Left renal cortex interstitium (tissue), 4 donors: ENCODE measurements at places on chromosomes 2 and 18. TPM values are rescaled to one million over a fixed set of nuclear protein-coding genes. Genes with fewer than 3 reads are reported as not detected.

CBLN2 gene
- 10.2 TPM for polyA plus RNA-seq

SERPINB12 gene
- not detected for polyA plus RNA-seq

TEX44 gene
- polyA plus RNA-seq: not detected

GPR55 gene
- 0.44 TPM for polyA plus RNA-seq

LIMS4 gene
- 1.1 TPM for polyA plus RNA-seq

VAMP8 gene
- polyA plus RNA-seq: 99.5 TPM

NRP2 gene
- polyA plus RNA-seq: 70.4 TPM

RUFY4 gene
- polyA plus RNA-seq: not detected

PSMA8 gene
- polyA plus RNA-seq: not detected
